Activated T-helper 1 cell treated with Interleukin-2 at 50 U/mL for 16 hours (primary cell): ENCODE measurements at places on chromosomes 5 and 9.

DNA sequence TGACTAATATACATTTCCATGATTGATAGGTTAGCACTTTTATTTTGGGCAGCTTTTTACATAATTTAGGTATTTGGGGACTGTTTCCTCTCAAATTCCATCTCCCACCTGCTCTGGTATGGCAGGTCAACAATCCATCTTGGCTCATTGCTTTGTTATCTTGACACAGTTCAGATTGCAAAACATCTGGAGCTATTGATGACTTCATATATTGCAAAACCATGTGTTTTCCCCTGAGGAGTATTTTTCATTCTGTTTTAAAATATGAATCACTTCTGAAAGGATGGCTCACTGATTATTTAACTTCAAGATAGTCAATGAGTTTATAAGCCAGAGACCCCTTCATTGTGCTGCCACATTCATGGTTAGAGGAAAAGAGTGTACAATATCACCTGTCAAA is 1206.0 kb upstream of the C9orf72 start:
- no peak for DNase-seq

- DNase-seq: no peak
Observed at GRCh38 chr5:10563110-10563944, 543 bp upstream of the ANKRD33B start.

GRCh38 chr5:146548781-146549449 is 32.9 kb upstream of the GPR151 start:
- no peak for DNase-seq

GRCh38 chr5:102528600-102528999 is 29.8 kb upstream of the SLCO6A1 start:
- DNase-seq: no peak

- DNase-seq: no peak
Observed at GRCh38 chr5:118789366-118789765, 199.0 kb downstream of the DTWD2 start.

- DNase-seq: no peak
Observed at GRCh38 chr5:90602681-90603080, 44.1 kb downstream of the ADGRV1 start.

GRCh38 chr5:77225531-77225930 is 15.1 kb downstream of the PDE8B start:
- no peak for DNase-seq

DNA sequence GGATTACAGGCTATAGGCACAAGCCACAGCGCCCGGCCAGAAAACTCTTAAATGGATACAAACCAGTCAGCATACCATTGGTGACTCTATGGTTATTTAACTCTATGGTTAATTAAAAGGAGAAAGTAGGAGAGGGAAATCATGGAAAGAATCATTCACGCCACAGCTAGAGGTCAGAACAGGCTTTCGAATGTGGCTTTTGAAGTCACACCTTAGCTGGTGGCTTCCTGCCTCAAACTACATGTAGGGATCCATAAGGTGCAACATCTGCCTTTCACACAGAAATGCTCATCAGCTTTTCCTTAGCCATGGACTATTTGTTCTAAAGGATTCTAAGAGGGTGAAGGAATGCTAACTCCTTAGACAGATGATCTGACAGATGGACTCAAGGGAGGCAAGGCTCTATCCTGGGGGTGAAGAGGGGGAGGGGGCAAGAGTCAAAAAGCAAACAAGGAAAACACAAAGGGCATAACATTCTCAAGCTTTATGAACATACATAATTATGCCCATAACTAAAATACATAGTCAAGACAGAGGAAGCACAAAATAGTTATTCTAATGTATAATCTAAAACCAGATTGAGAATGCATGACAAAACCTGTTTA is 130.9 kb downstream of the EFNA5 start:
- DNase-seq: no peak

DNA sequence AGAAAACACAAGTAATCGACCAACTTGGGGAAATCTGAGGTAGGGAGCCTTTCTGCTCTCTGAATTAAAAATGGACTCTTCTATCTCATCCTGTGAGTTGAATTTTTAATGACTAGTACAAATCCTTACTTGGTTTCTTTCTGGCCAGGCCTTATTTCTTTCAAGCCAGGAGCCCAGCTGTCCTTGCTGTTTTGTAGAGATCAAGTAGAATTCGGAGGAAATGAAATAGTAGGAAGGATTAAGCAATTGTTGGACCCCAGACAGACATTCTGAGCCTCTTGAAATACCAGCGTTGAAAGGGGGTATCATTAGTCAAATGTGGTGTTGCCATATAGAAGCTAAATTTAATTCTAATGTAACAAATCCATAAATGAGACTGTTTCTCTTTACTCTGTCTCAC is 53.7 kb upstream of the SMIM15 start:
- DNase-seq: no peak

GRCh38 chr9:90064248-90064647 is 459.4 kb downstream of the GADD45G start:
- no peak for DNase-seq

GRCh38 chr5:139872052-139872766 is 76.6 kb downstream of the PSD2 start:
- DNase-seq: no peak
